MCF 10A (cell line): ENCODE measurements at places on chromosomes 4 and X.
A peak's percentile ranks its signal among the peaks of the same experiment; 100 is the strongest.

DNA sequence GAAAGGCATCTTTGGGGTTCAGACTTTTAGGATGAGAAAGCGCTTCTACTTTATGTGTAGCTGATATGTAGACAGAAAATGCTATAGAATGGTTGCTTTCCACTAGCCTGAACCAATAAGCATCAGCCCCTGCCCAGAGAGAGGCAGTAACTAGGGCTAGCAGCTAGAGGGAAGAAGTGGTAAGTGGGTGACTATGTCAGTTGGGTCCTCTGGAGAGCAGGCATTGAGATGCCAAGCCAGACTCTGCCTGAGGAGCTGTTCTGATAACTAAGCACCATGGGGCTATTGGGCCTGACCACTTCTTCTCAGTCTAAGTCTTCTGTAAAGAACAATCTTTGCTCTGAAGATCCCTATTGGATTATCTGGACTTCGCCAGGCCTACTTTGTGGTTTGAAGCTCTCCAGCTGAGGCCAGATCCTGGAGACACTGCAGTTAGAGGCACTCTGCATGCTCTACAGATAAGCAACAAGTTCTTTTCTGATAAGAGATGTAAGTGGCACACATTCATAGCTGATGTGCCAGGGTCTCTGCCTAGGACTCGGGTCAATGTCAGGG, 146.1 kb downstream of the RBM46 start:
- peaks cover 5% of the 10 kb centered on the region for H3K4me1 ChIP-seq
- H3K4me3 ChIP-seq, result no peak overlapping the region
- H3K27ac ChIP-seq, result no peak overlapping the region

DNA sequence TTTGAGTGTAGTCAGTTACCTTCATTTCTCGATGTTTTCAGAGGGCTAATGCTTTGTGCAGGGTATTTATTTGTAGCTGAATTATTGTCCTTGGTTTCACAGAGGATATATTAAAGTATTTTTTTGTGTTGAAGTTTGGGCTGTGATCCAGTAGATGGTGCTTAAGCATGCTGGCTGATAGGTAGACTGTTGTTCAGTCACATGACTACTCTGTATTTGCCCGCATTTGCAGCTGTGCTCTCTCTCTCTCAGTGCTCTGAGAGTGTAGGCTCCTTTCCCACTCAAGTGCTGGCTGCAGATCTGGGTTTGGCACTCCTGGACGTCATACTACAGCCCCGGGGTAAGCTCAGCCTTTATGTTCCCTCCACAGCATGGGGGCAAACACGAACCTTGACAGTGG, 21.7 kb downstream of the RAB40AL start:
- no peak for DNase-seq
- H3K4me3 ChIP-seq, result no peak overlapping the region
- H3K27me3 ChIP-seq, result peaks cover 62% of the 10 kb centered on the region

DNA sequence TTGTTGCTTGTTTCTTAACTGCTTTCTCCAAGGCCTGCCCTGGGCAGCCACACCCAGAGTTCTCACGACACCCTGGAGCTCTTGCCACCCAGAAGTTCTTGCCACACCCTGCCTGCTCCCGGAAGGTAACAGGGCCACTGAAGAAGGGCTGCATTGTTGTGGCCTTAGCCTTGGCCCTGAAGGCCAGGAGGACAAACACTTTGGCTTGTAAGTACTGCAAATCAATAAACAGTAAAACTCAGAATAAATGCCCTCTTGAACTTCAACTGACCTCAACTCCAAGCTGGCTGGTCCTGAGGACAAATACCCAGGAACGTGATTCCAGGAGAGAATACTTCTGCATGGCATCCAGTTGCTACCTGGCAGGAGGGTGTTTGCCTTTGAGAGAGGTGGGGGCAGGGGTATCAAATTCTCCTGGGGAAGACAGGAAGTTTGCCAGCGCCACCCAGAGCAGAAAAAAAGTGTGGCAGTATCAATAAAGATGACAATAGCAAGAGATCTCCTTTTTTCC, 54.1 kb downstream of the TLR10 start:
- H3K4me1 ChIP-seq, result peaks cover 22% of the 10 kb centered on the region
- H3K27ac ChIP-seq, result no peak overlapping the region
- DNase-seq, result peak; percentile 42
- no peak overlapping the region for H3K4me3 ChIP-seq

GRCh38 chr4:82661181-82661992, 99.6 kb upstream of the TMEM150C start:
- H3K27me3 ChIP-seq, result no peaks in the 10 kb centered on the region
- H3K4me1 ChIP-seq, result no peaks in the 10 kb centered on the region
- peaks cover 8% of the 10 kb centered on the region for H3K36me3 ChIP-seq
- H3K27ac ChIP-seq, result no peak overlapping the region
- no peak overlapping the region for H3K4me3 ChIP-seq
- no peak for DNase-seq

DNA sequence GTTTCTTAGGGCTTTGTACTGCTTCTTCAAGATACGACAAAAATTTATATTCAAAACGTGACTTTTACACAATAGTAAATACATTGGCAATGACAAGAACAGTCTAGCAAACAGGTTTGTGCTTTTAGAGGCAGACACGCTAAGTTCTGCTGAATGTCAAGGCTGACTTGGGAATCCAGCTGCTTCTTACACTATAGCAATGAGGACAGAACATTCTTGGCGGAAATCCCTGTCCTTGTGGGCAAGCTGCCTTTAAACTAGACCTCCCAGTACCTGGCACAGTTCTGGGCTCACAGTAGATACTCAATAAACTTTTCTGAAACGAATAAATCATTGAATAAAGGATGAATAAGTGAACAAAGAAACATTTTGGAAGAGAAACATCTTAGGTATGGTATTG, 148.2 kb downstream of the RASL11B start:
- no peaks in the 10 kb centered on the region for H3K27me3 ChIP-seq
- peaks cover 29% of the 10 kb centered on the region for H3K4me1 ChIP-seq
- no peak for DNase-seq
- H3K27ac ChIP-seq, result no peak overlapping the region

- no peaks in the 10 kb centered on the region for H3K27me3 ChIP-seq
- H3K36me3 ChIP-seq, result peaks cover 44% of the 10 kb centered on the region
- no peak overlapping the region for H3K27ac ChIP-seq
- no peaks in the 10 kb centered on the region for H3K4me1 ChIP-seq
- no peak for DNase-seq
These were observed 88.4 kb downstream of the EVC start for GRCh38 chr4:5799406-5799805.

DNA sequence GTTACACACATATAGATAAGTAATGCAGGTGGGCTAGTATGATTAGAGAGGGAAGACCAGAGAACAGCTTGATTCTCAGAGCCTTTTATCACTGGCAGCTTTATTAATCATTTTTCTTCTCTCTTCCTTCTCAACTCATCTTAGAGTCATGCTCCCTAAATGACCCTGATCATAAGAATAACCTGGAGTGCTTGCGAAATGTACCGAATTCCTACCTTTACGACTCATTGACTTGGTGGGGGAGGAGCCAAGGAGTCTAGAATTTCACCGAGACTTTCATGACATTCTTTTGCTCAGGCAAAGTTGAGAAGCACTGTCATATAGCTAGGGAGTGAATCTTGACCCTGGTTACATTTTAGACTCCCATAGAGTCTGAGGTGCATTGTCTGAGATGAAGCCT, 298.9 kb upstream of the PUDP start:
- peak; percentile 90 for DNase-seq
- no peaks in the 10 kb centered on the region for H3K36me3 ChIP-seq
- no peak overlapping the region for H3K4me3 ChIP-seq
- peak overlapping the region; percentile 23 for H3K27ac ChIP-seq
- H3K27me3 ChIP-seq, result no peaks in the 10 kb centered on the region

GRCh38 chr4:113645771-113646441, 115.6 kb downstream of the CAMK2D start:
- H3K27ac ChIP-seq, result peak overlapping the region; percentile 1
- no peaks in the 10 kb centered on the region for H3K36me3 ChIP-seq
- H3K27me3 ChIP-seq, result no peaks in the 10 kb centered on the region
- peaks cover 13% of the 10 kb centered on the region for H3K4me1 ChIP-seq
- no peak overlapping the region for H3K4me3 ChIP-seq

- no peaks in the 10 kb centered on the region for H3K36me3 ChIP-seq
- H3K27me3 ChIP-seq, result peaks cover 31% of the 10 kb centered on the region
- H3K27ac ChIP-seq, result no peak overlapping the region
- H3K4me3 ChIP-seq, result no peak overlapping the region
- no peaks in the 10 kb centered on the region for H3K4me1 ChIP-seq
These were observed 10.5 kb upstream of the UCP1 start for GRCh38 chr4:140579278-140579677.

GRCh38 chrX:42485601-42486000, 292.4 kb downstream of the PPP1R2C start:
- no peak overlapping the region for H3K4me3 ChIP-seq
- peaks cover 63% of the 10 kb centered on the region for H3K27me3 ChIP-seq
- H3K27ac ChIP-seq, result no peak overlapping the region
- peak; percentile 38 for DNase-seq

- H3K4me3 ChIP-seq, result no peak overlapping the region
- H3K27me3 ChIP-seq, result peaks cover 44% of the 10 kb centered on the region
- no peaks in the 10 kb centered on the region for H3K36me3 ChIP-seq
- no peak overlapping the region for H3K27ac ChIP-seq
- no peak for DNase-seq
- H3K4me1 ChIP-seq, result no peaks in the 10 kb centered on the region
These were observed 14.0 kb upstream of the DUSP9 start for GRCh38 chrX:153633048-153633447.

- H3K27ac ChIP-seq, result no peak overlapping the region
- no peaks in the 10 kb centered on the region for H3K4me1 ChIP-seq
- no peak overlapping the region for H3K4me3 ChIP-seq
These were observed 90.6 kb downstream of the MID1IP1 start for GRCh38 chrX:38891641-38892413.

- no peaks in the 10 kb centered on the region for H3K4me1 ChIP-seq
- no peak overlapping the region for H3K4me3 ChIP-seq
- H3K27ac ChIP-seq, result no peak overlapping the region
These were observed 20.1 kb upstream of the FRMPD4 start for GRCh38 chrX:12118134-12118533.

GRCh38 chr4:89836897-89837384, at the start of gene SNCA:
SNCA (minus strand) TSS chr4:89837161; CDS start chr4:89835667, 1,494 bp downstream.
- peak within 1 kb of the TSS; percentile 89 for H3K4me3 ChIP-seq
- H3K27me3 ChIP-seq, result no peaks in the 10 kb centered on the region
- H3K27ac ChIP-seq, result peak within 1 kb of the TSS; percentile 2
- H3K36me3 ChIP-seq, result peaks cover 13% of the 10 kb centered on the region

DNA sequence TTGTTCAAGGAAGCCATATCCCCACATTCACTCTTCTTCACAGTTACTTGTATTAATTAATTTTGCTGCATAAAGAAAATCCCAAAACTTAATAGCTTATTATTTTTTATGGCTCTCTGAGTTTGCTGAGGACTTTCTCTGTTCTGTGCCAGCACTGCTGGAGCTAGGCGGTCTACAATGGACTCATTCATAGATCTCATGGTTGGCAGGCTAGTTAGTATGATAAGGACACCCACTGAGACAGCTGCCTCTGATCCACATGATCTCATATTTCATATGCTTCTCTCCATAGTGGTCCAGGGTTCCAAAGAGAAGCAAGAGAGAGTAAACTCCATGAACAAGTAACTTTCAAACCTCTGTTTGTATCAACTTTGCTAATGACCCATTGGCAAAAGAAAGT, 170.2 kb downstream of the ADGRA3 start:
- DNase-seq, result no peak
- no peak overlapping the region for H3K27ac ChIP-seq
- no peaks in the 10 kb centered on the region for H3K36me3 ChIP-seq
- no peak overlapping the region for H3K4me3 ChIP-seq
- no peaks in the 10 kb centered on the region for H3K4me1 ChIP-seq

DNA sequence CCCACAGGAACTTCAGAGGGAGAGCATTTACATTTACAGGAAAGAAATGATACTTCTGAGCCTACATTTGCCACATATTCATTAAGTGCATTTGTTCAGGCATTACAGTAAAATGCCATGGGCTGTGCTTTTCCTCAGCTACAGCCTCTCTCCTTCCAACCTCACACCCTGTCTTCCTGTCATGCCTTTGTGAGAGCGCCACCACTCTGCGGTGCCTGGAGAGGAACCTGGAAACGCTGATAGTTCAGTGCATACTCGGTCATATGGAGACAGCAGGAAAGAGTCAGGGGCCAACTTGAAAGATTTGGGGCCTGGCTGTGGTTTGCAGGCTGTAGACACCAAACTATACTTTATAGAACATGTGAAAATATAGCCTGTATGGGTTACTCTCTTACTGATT, 40.5 kb downstream of the NFKB1 start:
- peaks cover 48% of the 10 kb centered on the region for H3K36me3 ChIP-seq
- no peak overlapping the region for H3K27ac ChIP-seq
- H3K27me3 ChIP-seq, result no peaks in the 10 kb centered on the region
- DNase-seq, result peak; percentile 12
- H3K4me3 ChIP-seq, result no peak overlapping the region

GRCh38 chr4:183256756-183257385, 63.2 kb downstream of the CLDN22 start:
- H3K4me3 ChIP-seq, result no peak overlapping the region
- H3K27ac ChIP-seq, result no peak overlapping the region
- H3K27me3 ChIP-seq, result no peaks in the 10 kb centered on the region
- DNase-seq, result peak; percentile 52
- H3K36me3 ChIP-seq, result peaks cover 51% of the 10 kb centered on the region

DNA sequence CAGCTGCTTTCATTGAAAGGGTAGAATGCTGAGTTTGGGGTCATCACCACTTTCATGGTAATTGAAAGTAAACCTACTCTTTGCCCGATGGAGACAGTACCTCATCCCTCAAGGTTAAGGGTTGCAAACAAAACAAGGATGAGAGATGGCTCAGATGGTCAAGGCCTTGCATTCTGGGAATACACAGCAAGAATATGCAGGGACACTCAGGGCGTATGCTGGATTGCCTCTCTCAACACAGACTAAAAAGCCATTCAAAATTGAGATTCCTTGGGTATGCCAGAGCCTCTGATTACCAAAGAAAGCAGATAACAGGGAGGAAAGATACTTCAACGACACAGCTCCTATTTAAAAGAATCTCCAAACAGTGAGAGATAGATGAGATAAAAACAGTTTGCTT, 310.4 kb downstream of the ARAP2 start:
- H3K4me3 ChIP-seq, result no peak overlapping the region
- DNase-seq, result no peak
- H3K4me1 ChIP-seq, result no peaks in the 10 kb centered on the region
- no peaks in the 10 kb centered on the region for H3K27me3 ChIP-seq
- no peak overlapping the region for H3K27ac ChIP-seq

DNA sequence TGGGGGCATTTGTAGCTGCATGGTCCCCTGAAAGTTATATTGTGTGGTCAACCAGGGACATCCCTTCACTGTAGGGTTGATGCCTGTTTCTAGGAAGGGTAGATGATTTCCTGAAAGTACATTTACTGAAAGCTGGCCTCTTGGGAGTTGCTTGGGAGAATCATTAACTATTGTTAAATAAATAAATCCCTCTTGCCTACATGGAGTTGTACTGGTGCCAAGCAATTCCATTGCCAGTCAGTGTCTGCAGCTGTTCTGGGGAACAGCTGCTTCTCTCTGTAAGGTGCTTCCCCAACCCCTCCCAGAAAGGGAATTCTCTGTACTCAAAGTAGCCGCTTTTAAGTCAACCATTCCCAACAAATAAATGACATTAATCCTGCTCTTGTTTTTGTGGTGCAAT, 51.1 kb downstream of the C4orf51 start:
- no peak overlapping the region for H3K27ac ChIP-seq
- no peaks in the 10 kb centered on the region for H3K36me3 ChIP-seq
- H3K4me1 ChIP-seq, result peaks cover 39% of the 10 kb centered on the region
- H3K27me3 ChIP-seq, result no peaks in the 10 kb centered on the region
- no peak for DNase-seq
